Effector memory CD4-positive, alpha-beta T cell (primary cell): ENCODE measurements at places on chromosomes 2 and 18.

- H3K4me3 ChIP-seq: no peak overlapping the region
- no peaks in the 10 kb centered on the region for H3K27me3 ChIP-seq
- H3K36me3 ChIP-seq: peaks cover 88% of the 10 kb centered on the region
- no peak for DNase-seq
- H3K27ac ChIP-seq: no peak overlapping the region
These were observed 258.5 kb downstream of the TWIST2 start for GRCh38 chr2:239106314-239106908.

GRCh38 chr2:96830044-96830562 lies 13.7 kb downstream of the ANKRD23 start:
- DNase-seq: no peak
- H3K4me1 ChIP-seq: no peaks in the 10 kb centered on the region
- no peak overlapping the region for H3K27ac ChIP-seq
- no peak overlapping the region for H3K4me3 ChIP-seq
- peaks cover 78% of the 10 kb centered on the region for H3K36me3 ChIP-seq

DNA sequence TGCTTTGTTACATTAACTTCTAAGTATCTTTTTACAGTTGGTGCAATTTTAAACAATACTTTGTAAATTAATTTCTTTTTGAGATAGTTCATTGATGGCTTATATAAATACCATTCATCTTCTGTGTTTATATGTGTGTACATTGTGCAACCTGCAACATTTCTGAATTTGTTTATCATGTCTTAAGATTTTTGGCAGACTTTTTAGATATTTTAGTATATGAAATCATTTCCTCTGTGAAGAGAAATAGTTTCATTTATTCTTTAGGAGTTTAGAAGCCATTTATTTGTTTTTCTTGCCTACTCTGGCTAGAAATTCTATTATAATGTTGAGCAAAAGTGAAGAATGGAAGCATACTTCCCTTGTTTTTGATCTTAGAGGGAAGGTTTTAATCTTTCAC lies 337.8 kb upstream of the DSEL start:
- H3K4me1 ChIP-seq: no peaks in the 10 kb centered on the region
- no peak overlapping the region for H3K27ac ChIP-seq
- no peak overlapping the region for H3K4me3 ChIP-seq
- no peaks in the 10 kb centered on the region for H3K36me3 ChIP-seq

DNA sequence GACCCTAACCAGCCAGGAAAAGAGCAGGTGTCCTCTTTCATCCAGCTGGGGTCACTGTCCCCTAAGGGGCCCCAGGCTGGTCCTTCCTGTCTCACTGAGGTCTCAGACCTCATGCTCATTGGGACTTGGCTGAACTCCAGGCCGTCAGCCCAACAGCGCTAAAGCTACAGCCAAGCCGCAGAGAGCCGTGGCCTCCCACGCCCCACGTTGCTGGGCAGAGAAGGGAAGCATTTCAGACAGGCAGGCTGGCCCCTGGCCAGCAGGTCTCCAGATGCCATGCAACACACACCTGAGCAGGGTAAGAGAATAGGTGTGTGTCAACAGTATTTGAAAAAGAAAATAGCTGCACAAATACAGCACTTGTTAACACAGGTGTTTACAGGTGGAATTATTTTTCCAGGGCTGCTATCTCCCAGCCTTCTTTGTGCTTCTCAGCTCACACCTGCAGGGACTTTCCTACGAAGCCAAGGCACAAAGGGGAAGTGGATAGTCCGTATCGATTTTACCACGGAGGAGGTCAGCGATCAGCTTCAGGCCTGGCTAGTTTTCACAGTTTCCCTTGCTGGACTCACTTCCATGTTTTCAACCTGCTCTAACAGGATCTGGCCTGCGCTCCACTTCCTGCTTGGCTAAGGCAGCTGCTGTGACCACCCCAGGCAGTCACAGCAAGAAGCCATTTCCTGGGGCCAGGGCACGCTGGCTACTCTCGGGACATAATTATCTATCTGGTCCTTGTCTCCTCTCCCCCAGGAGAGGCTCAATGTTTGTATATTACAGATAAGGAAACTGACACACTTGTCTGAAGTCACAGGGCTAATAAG lies 156.1 kb upstream of the ID2 start:
- H3K27me3 ChIP-seq: no peaks in the 10 kb centered on the region
- no peak overlapping the region for H3K27ac ChIP-seq
- H3K36me3 ChIP-seq: no peaks in the 10 kb centered on the region
- peaks cover 13% of the 10 kb centered on the region for H3K4me1 ChIP-seq
- H3K4me3 ChIP-seq: no peak overlapping the region

GRCh38 chr2:43519643-43520221 lies 76.1 kb downstream of the THADA start:
- no peaks in the 10 kb centered on the region for H3K36me3 ChIP-seq
- no peak for DNase-seq
- peak overlapping the region; percentile 7 for H3K27ac ChIP-seq

DNA sequence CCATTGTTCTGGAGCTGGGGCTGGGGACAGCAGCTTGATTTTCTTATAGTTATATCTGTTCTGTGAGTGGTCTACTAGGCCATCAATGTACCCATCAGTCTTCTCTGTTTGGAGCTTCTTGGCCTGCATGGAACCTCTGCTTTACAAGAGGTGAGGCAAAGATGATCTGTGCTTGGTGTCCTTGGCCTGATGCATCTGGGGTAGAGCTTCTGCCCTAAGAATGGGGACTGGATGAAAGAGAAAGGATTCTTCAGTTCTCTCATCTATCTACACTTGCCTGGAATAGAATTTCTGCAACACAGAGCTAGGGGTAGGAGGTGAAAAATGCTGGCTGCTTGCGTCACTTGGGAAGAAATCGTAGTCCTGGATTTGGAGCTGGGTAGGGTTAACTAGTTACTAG lies 46.2 kb downstream of the ACSL3 start:
- H3K4me3 ChIP-seq: no peak overlapping the region
- H3K36me3 ChIP-seq: peaks cover 5% of the 10 kb centered on the region
- no peaks in the 10 kb centered on the region for H3K27me3 ChIP-seq
- no peaks in the 10 kb centered on the region for H3K4me1 ChIP-seq
- DNase-seq: no peak

GRCh38 chr18:66971960-66972359 lies 368.1 kb upstream of the CDH19 start:
- H3K27me3 ChIP-seq: no peaks in the 10 kb centered on the region
- H3K36me3 ChIP-seq: no peaks in the 10 kb centered on the region
- no peak overlapping the region for H3K4me3 ChIP-seq
- H3K27ac ChIP-seq: no peak overlapping the region

GRCh38 chr2:171102802-171103201 lies 57.9 kb downstream of the TLK1 start:
- DNase-seq: no peak
- H3K27ac ChIP-seq: no peak overlapping the region
- no peaks in the 10 kb centered on the region for H3K4me1 ChIP-seq
- no peak overlapping the region for H3K4me3 ChIP-seq

DNA sequence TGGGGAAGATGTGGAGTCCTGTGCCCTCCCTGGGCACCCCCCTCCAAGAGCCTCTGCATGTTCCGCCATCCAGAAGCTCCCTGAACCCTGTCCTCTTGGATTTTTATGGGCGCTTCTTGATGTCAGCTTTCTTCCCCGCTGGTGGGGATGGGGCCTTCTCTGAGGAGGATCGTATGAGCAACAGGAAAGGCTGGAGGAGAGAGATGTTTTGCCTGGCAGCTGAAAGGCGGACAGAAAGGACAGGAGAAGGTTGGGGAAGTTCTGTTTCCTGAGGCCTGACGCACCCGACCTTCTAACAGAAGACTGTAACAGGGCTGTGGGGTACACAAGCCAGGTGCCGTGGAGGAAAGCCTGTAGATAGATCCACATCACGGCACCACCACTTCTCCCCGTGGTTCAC lies 238.8 kb downstream of the LDLRAD4 start:
- no peak for DNase-seq
- no peak overlapping the region for H3K4me3 ChIP-seq
- no peak overlapping the region for H3K27ac ChIP-seq
- no peaks in the 10 kb centered on the region for H3K27me3 ChIP-seq
- H3K36me3 ChIP-seq: no peaks in the 10 kb centered on the region
- peaks cover 19% of the 10 kb centered on the region for H3K4me1 ChIP-seq

- H3K4me3 ChIP-seq: no peak overlapping the region
- no peaks in the 10 kb centered on the region for H3K27me3 ChIP-seq
- H3K4me1 ChIP-seq: peaks cover 38% of the 10 kb centered on the region
- DNase-seq: no peak
These were observed 49.2 kb downstream of the PKDCC start for GRCh38 chr2:42096869-42097591.

DNA sequence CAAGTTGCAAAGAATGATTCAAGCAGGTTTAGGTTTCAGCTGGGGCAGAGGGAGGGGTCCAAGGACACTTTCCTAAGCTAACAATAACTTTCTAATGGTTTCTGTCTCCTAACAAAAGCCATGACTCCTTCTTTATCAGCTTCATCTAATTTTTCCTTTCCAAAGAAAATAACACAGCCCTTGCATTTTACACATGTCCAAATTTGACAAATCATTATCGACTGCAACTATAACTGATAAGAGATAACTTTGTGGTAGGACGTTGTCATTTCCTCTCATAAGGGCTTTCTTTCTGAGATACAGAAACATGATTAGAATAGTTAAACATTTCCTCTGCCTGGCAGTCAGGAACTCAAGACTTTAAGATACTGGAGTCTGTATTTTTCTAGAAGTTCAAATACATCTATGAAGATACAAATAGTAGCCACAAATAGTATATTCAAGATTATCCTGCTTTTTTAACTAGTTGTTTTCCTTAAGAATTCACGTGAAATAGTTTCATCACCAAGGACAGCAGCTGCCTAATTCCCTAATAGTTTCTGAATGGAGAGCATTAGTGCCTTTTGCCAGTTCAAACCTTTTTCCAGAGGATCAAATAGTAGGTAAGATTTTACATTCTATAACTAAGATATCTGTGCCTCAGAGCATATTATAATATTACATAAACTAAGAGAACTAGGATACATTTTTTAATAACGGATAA lies 263.2 kb downstream of the EXOC6B start:
- DNase-seq: no peak
- no peak overlapping the region for H3K27ac ChIP-seq
- H3K36me3 ChIP-seq: no peaks in the 10 kb centered on the region
- H3K27me3 ChIP-seq: no peaks in the 10 kb centered on the region

- H3K36me3 ChIP-seq: no peaks in the 10 kb centered on the region
- H3K27me3 ChIP-seq: no peaks in the 10 kb centered on the region
- H3K27ac ChIP-seq: peak overlapping the region; percentile 83
- peaks cover 48% of the 10 kb centered on the region for H3K4me1 ChIP-seq
These were observed 4.7 kb upstream of the NCK2 start for GRCh38 chr2:105739944-105740530.

DNA sequence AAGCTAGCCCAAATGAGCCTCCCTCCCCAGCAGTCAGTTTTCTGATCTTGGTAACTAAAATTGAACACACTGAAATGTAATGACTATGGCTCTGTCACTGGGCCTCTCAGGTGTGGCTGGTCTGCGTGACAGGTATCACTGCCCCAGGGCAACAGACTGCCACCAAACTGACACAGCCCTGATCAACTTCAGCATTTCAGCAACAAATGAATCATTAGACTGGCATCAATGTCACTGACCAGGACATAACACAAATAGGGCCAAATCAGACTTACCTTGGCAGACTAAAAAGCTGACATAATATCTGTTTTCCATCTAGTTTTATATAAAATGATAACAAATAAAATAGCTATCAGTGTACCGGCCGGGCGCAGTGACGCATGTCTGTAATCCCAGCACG lies 290.8 kb upstream of the CHAC2 start:
- DNase-seq: no peak
- no peak overlapping the region for H3K4me3 ChIP-seq
- no peaks in the 10 kb centered on the region for H3K4me1 ChIP-seq
- H3K27ac ChIP-seq: no peak overlapping the region
- H3K27me3 ChIP-seq: no peaks in the 10 kb centered on the region

- no peaks in the 10 kb centered on the region for H3K4me1 ChIP-seq
- no peaks in the 10 kb centered on the region for H3K27me3 ChIP-seq
- DNase-seq: no peak
- H3K36me3 ChIP-seq: no peaks in the 10 kb centered on the region
- H3K4me3 ChIP-seq: no peak overlapping the region
- H3K27ac ChIP-seq: no peak overlapping the region
These were observed 1319.7 kb upstream of the CRIM1 start for GRCh38 chr2:35035883-35036282.

DNA sequence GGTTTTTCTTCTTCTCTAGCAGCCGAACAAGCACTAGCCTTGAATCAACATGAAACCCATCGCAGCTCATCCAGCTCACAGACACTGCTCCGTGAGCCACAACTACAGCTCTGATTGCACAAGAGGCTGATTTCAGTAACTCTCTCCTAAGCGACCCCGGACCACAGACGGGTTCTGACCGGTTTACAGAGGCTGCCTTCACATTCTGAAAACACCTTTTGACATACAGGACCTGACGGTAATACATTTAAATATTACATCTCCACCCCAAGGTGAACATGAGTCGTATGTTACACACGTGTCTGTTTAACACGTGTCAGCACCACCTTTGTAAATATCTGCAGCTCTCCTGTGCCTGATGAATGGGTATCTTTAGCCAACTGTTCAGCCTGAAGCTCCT lies 120.7 kb downstream of the TMEM18 start:
- no peaks in the 10 kb centered on the region for H3K4me1 ChIP-seq
- DNase-seq: no peak
- no peak overlapping the region for H3K27ac ChIP-seq
- no peak overlapping the region for H3K4me3 ChIP-seq

DNA sequence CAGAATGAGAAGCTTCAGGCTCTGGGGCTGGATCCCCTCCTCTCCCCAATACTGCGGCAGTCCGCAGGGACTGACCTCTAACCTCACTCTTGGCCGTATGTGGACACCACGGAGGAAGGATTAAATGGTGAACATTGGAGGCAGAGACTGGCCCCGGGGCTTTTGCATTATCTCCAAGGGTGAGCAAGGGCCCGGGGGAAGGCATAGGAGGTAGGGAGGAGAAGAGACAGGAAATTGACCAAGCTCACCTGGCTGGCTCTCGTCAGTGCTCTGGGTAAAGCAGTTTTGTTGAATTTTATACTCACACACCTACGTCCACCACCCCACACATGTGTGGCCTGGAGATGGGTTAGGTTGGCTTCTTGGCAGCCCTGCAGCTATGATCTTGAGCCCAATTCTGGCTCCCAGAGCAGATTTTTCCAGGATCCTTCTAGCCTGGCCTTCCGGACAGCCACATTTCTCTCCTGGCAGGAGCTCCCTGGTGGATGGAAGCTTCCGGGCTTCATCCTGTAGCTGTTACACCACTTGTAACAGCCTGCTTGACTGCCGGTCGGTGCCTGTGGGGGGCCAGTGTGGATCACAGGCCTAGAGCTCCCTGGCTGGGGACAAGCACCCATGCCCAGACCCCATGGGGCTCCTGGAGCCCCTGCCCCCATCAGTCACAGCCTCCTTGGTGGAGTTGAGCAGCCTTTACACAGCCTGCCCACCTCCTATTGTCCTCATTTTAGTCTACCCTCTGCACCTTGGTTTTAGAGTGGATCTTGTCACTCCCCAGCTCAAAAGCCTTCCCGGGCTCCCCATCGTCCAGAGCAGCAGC lies 7.6 kb downstream of the ITM2C start:
- no peak overlapping the region for H3K4me3 ChIP-seq
- H3K4me1 ChIP-seq: peaks cover 10% of the 10 kb centered on the region

- H3K4me1 ChIP-seq: no peaks in the 10 kb centered on the region
- no peak overlapping the region for H3K4me3 ChIP-seq
- no peak for DNase-seq
- peaks cover 22% of the 10 kb centered on the region for H3K36me3 ChIP-seq
- no peaks in the 10 kb centered on the region for H3K27me3 ChIP-seq
These were observed 119.7 kb upstream of the NFATC1 start for GRCh38 chr18:79275992-79276391.

GRCh38 chr2:106129150-106129549 lies 65.0 kb downstream of the UXS1 start:
- H3K27ac ChIP-seq: no peak overlapping the region
- no peak for DNase-seq
- H3K4me1 ChIP-seq: no peaks in the 10 kb centered on the region
- H3K36me3 ChIP-seq: peaks cover 45% of the 10 kb centered on the region
- H3K4me3 ChIP-seq: no peak overlapping the region
